ENCODE measurements at places on chromosomes 11 and 22.
A peak's percentile ranks its signal among the peaks of the same experiment; 100 is the strongest.

- DNase-seq: no peak
These were observed 146.8 kb downstream of the KIRREL3 start for GRCh38 chr11:126853732-126854131.

GRCh38 chr11:23789938-23790371, 706.9 kb upstream of the LUZP2 start:
- no peak for DNase-seq

DNA sequence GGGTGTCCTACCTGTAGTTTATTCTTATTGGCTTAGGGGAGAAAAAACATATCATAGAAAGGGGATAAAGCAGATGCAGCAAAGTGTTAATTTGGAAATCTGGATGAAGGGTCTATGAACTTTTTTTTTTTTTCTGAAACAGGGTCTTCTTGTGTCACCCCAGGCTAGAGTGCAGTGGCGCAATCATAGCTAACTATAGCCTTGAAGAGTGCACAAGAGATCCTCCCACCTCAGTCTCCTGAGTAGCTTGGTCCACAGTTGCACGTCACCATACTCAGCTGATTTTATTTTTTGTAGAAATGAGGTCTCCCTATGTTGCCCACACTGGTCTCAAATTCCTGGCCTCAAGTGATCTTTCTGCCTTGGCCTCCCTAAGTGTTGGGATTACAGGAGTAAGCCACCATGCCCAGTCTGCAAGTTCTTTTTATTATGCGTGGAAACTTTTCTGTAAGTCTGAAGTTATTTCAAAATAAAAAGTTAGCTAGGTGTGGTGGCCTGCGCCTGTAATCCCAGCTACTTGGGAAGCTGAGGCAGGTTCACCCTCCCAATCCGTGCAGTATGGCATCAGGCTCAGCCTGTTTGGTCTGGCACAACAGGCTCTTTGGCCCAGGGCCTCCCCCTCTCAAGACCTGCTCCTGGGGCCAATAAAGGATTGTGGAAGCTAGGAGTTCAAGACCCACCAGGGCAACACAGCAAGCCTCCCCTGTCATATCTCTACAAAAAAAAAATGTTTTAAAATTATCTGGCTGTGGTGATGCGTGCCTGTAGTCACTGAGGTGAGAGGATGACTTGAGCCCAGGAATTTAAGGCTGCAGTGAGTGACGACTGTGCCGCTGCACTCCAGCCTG, 111.9 kb downstream of the MED15 start:
- no peak for DNase-seq

DNA sequence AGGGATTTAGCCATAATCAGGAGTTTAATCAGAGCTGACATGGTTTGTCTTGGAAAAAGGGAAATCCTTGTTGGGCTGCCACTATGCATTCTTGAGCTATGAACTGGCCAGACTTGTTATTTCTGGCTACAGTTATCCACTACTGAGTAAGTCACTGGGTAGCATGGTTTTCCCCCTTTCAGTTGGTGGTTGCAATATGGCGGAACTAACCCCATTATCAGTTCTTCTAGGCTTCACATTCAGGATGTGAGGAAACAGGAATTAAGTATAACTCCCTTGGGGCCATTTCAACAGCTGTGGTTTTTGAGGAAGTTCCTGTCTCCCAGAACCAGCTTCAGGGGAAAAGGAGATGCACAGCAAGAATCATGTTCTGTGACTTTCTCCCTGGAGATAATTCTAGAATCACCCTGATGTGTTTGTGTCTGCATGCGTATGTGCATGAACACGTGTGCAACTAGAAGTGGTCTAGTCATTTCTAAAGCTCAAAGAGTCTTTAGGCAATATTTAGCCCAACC, 103.0 kb upstream of the CD44 start:
- DNase-seq: no peak

DNA sequence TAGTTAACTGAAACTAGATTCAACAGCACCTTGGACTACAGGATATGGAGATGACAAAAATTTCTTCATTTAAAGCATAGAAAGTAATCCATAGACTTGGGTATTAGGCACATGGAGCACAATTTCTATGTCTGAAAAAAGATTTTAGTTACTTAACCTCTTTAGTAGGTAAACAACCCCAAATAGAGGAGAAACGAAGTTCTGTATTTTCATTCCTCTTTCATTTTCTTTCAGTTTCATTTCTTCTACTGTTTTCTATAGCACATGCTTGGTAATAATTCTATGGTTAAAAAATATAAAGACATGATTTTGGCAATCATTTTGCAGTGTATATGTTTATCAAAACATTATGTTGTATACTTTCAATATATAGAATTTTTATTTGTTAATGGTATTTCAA, 99.5 kb downstream of the CASP12 start:
- no peak for DNase-seq

- DNase-seq: no peak
These were observed at the start of gene GAL3ST1 for GRCh38 chr22:30574095-30574981. TSS of gene GAL3ST1 (minus strand) at chr22:30574665. CDS start at chr22:30557392, 17,273 bp downstream.

DNA sequence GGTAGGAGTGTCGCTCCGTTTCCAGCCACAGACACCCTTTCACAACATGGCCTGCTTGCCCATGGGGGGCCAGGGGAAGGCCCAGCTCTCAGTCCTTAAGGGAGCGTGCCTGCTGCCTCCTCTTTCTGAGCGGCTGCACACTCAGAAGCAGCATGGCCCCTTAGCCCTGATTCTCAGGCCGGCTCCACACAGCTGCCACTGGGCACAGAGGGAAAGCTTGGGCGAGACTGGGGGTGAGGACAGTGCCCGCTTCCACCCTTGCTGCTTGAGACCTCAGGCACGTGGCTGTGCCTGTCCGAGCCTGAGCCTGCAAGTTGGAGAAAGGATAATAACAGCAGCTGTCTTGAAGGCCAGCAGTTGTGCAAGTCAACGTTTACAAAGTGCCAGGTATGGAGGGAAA, 416.3 kb downstream of the SHANK2 start:
- DNase-seq: no peak

DNA sequence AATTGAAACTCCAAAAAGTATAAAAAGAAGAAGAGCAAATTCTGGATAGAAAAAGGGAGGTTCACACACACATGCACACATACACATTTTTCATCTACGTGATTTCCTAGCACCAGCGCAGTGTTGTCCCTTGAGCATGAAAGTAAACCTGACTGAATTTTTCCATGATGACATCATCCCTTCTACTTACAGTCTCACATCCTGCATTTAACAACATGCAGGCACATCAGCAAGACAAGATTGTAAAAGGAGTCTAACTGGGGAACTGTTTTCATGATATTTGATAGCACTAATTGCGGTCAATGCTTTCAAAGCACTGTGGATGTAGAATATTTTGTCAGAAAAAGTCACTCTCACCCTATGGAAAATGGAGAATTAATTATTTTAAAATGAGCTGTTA, 36.6 kb downstream of the GAS2 start:
- peak; percentile 71 for DNase-seq

DNA sequence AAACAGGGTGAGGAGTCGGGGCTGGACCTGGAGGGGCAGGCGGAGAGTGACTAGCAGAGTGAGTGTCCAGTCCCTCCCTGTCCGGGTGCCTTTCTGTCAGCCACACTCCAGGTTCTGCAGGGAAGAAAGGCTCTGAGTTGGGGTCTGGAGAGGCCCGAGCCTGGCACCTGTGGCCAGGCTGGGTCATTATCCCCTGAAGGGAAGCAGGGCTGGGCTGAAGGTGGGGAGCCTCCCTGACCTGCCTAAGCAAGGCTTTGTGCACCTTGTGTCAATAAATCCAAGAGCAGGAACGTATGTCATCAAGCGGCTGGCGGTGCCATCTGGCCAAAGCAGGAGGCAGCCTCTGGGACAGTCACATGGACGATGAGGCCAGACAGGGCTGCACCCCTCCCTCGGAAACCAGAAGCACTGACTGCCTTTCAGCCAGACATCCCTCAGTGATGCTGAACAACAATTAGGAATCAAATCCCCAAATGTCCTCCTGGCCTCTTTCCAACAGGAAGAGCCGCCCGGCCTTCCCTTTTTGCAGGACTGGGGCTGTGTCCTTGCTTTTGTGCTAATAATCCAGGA, 73.9 kb upstream of the FGF3 start:
- DNase-seq: no peak

DNA sequence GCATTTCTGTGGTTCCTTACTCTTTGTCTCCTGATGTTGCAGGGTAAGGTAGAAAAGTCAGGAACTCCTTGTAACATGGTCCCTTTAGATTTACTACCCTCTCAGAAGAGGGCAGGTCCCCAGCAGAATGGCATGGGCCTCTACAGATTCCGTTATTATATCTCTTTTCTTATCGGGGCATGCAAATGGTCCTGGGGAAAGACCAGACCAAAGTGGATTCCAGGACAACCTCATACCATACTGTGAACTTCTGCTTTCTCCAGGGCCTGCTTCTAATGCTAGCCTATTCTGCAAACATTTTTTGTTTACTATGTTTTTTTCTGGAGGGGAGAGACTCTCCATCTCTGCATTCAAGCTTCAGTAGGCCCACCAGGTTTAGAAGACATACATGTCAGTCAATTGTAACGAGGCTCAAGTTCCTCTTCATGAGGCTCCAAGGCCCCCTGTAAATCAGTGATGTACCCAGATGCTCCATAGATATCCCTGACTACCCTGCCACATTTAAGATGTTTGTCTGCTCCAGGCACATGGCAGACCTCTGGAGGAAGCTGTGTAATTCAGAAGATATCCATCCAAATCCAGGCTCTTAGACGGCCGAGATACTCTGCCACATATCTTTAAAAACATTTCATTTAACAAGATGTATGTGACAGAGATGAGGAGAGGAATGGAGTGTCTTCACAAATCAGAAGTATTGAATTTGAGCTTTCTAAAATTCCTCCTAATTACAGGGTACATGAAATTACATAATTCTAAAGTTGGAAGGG, 8.5 kb upstream of the ME3 start:
- DNase-seq: no peak

DNA sequence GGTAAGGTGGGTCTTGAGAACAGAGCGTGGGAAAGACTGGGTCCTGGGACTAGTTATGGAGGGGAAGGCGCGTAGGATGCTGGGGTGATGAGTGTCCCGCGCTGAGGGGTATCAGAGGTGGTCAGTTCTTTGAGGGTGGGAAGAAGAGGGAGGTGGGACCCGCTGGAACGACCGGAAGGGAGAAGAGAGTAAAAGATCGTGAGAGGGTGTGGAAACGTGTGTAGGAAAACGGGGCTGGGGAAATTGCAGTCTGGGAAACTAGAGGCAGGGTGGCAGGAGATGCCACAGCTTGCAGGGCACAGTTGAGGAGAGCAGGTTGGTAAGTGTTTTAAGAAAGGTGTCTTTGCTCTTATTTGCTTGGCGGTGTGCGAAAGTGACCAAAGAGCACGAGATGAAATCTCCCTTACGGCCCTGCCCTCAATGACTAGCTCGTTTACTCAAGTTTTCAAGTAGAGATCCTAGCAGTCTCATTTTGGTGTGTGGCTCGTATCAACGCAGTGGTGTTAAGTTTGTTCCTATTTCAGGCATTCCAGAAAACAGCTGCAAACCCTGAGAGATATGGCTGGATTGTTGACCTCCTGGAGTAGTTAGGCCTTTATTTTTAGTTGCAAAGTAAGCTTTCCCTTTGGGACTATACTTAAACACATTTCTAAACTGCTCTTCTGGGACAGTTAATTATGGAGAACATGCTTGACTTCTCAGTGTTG, 615 bp downstream of the STT3A start:
- DNase-seq: no peak

DNA sequence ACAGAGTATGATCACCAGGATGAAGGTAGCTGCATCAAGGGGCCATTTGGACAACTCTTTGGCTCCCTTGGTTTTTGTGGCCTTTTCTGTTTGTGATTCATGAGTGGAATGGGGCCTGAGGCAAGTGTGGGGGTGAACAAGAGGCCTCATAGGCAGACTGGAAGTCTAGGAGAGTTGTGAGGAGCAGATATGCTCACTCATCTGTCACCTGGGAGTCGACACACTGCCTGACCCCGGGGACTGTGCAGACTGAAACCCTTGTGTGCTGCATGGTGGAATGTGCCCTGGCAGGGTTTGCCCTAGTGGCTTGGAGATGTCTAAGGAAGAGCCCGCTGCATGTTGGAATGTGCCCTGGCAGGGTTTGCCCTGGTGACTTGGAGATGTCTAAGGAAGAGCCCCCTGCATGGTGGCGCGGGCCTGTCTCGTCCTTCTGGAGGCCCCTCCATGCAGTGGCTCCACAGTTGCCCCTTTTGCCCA, 60.0 kb downstream of the MED15 start:
- no peak for DNase-seq

DNA sequence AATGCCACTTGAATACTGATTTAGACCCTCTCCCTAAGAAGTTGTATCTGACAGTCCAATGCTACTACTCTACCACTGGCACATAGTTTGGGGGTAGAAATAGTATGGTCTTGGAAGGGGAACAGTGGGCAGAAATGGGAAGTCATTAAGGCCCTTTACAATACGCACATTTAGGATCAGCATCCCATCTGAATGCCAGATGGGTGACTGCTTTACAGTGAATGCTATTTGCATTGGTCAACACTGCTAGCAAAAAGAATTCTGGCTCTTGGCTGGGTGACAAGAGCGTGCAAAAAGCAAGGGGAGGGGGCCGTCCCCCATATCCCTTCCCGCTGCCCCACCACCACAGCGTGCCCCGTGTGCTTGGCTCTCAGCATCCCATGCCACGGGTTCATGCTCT, 104.7 kb upstream of the BID start:
- no peak for DNase-seq

DNA sequence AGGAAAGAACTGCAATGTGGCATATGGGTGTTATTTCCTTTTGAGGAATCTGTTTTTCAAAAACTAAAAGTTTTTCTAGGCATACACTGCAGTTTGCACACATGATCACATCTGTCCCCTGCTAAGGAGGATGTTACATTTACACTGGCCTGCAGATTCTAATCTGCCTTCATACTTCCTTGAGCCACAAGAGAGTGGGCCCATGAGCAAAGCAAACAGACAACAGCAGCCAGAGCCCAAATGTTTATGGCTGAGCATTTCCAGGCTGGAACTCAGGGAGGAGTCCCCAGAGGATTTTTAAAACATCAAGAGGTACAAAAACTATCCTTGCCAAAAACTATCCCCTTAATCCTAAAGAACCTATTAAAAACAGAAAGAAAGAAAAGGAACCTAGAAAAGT, 117.2 kb upstream of the MTNR1B start:
- DNase-seq: no peak

GRCh38 chr11:104075706-104076105, 39.3 kb downstream of the DDI1 start:
- DNase-seq: no peak

DNA sequence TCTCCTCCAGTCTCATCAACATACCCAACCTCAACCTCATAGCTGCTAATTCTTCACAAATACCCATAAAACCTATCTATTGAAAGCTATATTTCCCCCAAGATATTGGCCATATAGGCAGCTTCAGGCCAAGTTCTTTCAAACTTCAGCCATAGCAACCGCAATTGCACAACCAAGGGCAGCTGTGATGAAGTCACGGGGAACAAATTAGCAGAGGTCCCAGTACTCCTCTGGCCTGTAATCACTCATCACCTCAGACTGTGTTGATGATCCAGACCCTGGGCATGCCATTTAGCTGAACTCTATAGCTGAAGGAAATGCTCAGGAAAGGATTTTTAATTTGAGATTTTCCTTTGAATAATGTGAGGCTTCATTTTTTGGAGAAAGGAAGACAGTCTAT, 84.1 kb downstream of the SLC1A2 start:
- DNase-seq: no peak

- no peak for DNase-seq
These were observed 44.0 kb downstream of the MYO7A start for GRCh38 chr11:77171885-77172665.

Measured in hindlimb muscle (tissue), 1 donor.